ENCODE measurements at places on chromosomes 11 and 22.
A peak's percentile ranks its signal among the peaks of the same experiment; 100 is the strongest.

DNA sequence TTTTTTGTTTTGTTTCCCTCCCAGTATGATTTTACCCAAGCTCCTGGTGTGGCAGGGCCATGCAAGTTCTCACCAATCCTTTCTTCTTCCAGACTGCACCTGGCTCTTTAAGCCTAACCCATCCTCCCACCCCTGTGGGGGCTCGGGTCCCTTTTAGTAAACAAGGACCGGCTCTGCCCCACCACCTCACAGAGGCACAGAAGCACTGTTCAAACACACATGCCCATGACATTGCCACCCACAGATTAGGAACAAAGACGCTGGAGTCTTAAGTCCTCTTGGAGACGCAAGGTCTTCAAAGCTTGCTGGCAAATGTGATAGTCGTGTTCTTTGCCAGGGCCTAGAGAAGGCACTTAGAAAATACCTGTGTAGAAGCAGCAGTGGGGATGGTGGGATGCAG, 18.9 kb downstream of the UQCR10 start:
- H3K36me3 ChIP-seq, result peaks cover 15% of the 10 kb centered on the region
- no peak overlapping the region for H3K4me3 ChIP-seq
- H3K27ac ChIP-seq, result no peak overlapping the region
- no peak for DNase-seq
- H3K27me3 ChIP-seq, result no peaks in the 10 kb centered on the region

GRCh38 chr11:70674605-70675004, 276.3 kb downstream of the CTTN start:
- H3K4me1 ChIP-seq, result no peaks in the 10 kb centered on the region
- H3K27me3 ChIP-seq, result peaks cover 7% of the 10 kb centered on the region
- no peaks in the 10 kb centered on the region for H3K36me3 ChIP-seq
- H3K4me3 ChIP-seq, result no peak overlapping the region
- no peak for DNase-seq

- no peak overlapping the region for H3K27ac ChIP-seq
- no peaks in the 10 kb centered on the region for H3K4me1 ChIP-seq
- no peak overlapping the region for H3K4me3 ChIP-seq
- H3K36me3 ChIP-seq, result no peaks in the 10 kb centered on the region
- no peak for DNase-seq
Observed at GRCh38 chr11:96448225-96448624, 58.4 kb downstream of the JRKL start.

- no peak for DNase-seq
- no peak overlapping the region for H3K27ac ChIP-seq
- no peak overlapping the region for H3K4me3 ChIP-seq
- H3K36me3 ChIP-seq, result no peaks in the 10 kb centered on the region
Observed at GRCh38 chr11:5846701-5847100, 5.0 kb upstream of the OR52E6 start.

GRCh38 chr11:119843877-119844276, 114.9 kb upstream of the NECTIN1 start:
- H3K4me1 ChIP-seq, result no peaks in the 10 kb centered on the region
- no peaks in the 10 kb centered on the region for H3K36me3 ChIP-seq
- no peak for DNase-seq
- no peak overlapping the region for H3K4me3 ChIP-seq
- no peak overlapping the region for H3K27ac ChIP-seq

- no peak overlapping the region for H3K27ac ChIP-seq
- no peaks in the 10 kb centered on the region for H3K27me3 ChIP-seq
- H3K4me3 ChIP-seq, result no peak overlapping the region
- no peak for DNase-seq
- no peaks in the 10 kb centered on the region for H3K4me1 ChIP-seq
Observed at GRCh38 chr11:92152245-92152644, 72.4 kb upstream of the FAT3 start.

- peaks cover 31% of the 10 kb centered on the region for H3K36me3 ChIP-seq
- DNase-seq, result peak; percentile 31
- H3K27me3 ChIP-seq, result no peaks in the 10 kb centered on the region
- peaks cover 3% of the 10 kb centered on the region for H3K4me1 ChIP-seq
Observed at GRCh38 chr11:60887556-60887955, 18.8 kb downstream of the PRPF19 start.

- H3K27ac ChIP-seq, result peak overlapping the region; percentile 88
- peaks cover 37% of the 10 kb centered on the region for H3K27me3 ChIP-seq
- H3K4me1 ChIP-seq, result peaks cover 60% of the 10 kb centered on the region
- H3K36me3 ChIP-seq, result peaks cover 26% of the 10 kb centered on the region
Observed at GRCh38 chr11:111541254-111542061, 938 bp downstream of the LAYN start.

GRCh38 chr11:24697522-24698111, 200.8 kb downstream of the LUZP2 start:
- no peak overlapping the region for H3K4me3 ChIP-seq
- no peaks in the 10 kb centered on the region for H3K4me1 ChIP-seq
- H3K36me3 ChIP-seq, result no peaks in the 10 kb centered on the region
- no peak overlapping the region for H3K27ac ChIP-seq

GRCh38 chr22:41364955-41365354, 16.8 kb upstream of the TEF start:
- no peak overlapping the region for H3K27ac ChIP-seq
- H3K27me3 ChIP-seq, result peaks cover 9% of the 10 kb centered on the region
- no peak overlapping the region for H3K4me3 ChIP-seq
- DNase-seq, result no peak
- H3K4me1 ChIP-seq, result no peaks in the 10 kb centered on the region

- H3K27me3 ChIP-seq, result peaks cover 3% of the 10 kb centered on the region
- H3K4me1 ChIP-seq, result peaks cover 14% of the 10 kb centered on the region
- no peak for DNase-seq
- H3K4me3 ChIP-seq, result no peak overlapping the region
Observed at GRCh38 chr22:45290410-45290936, 5.7 kb downstream of the UPK3A start.
